CD4-positive, alpha-beta T cell treated with Interleukin-15 for 1 hour (primary cell): ENCODE measurements at places on chromosomes 11 and 22.

GRCh38 chr22:19497245-19497644, 17.5 kb downstream of the CDC45 start:
- DNase-seq: no peak

GRCh38 chr11:127223026-127223425, 222.5 kb upstream of the KIRREL3 start:
- no peak for DNase-seq

GRCh38 chr11:111691741-111692140, 74.4 kb downstream of the PPP2R1B start:
- no peak for DNase-seq

DNA sequence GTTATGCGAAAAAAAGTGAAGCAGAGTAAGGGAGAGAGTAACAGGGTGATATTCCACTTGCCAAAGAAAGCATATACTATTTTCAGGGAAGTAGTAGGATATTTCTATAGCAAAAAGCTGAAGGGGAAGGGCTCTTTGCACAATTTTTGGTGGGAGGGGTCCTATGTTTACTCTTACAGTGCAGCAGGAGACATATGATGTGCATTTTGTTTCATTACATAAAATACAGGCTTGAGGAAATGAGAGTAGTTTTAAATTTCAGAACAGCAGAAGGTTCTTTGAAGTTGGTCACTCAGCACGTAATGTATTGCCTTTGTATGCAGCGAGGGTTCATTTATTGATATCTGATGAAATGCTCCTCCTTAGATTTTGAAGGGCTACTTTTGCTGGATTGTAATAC, 3.1 kb upstream of the PIK3IP1 start:
- no peak for DNase-seq

DNA sequence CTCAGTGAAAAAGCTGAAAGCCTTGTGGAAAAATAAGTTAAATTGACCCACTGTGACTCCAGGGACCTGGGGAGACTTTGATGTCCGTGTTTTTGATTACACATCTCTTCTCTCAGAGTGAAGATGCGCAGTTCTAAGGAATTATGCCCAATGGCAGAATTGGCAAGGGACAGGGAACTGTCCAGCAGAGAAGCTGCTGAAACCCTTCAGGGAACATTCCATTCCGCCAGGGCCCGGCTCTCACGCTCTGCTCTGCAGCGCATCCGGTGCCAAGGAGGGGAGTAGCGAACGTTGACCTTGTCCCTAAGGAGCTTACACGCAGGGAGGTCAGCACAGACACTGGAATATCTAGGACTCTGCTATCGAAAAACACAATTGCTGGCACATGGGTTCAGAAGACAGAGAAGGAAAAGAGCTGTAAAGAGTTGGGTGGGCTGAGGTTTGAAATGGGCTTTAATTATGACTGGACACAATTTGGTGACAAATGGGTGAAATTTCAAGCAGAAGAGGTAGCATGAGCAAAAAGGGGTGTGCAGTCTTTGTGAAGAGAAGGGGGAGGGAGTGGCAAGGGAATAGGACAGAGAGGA, 64.5 kb upstream of the B3GAT1 start:
- DNase-seq: no peak

GRCh38 chr22:23032658-23033057, 37.7 kb upstream of the GNAZ start:
- DNase-seq: no peak

GRCh38 chr22:45061332-45061731, 51.5 kb upstream of the PHF21B start:
- DNase-seq: no peak

DNA sequence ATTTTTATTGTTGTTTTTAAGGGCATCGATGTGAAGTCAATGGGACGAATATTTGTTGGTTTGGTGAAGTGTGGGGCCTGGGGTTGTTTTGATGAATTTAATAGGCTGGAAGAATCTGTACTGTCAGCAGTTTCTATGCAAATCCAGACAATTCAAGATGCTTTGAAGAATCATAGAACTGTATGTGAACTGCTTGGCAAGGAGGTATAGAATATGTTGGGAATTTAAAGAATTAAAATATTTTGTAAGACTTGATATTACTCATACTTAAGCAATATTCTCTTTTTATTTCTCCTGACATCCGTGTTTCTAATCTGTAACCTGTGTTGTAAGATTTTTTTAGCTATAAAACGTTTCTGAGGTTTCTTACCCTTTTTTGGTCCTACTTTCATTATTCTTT, 61.6 kb downstream of the DYNC2H1 start:
- no peak for DNase-seq

DNA sequence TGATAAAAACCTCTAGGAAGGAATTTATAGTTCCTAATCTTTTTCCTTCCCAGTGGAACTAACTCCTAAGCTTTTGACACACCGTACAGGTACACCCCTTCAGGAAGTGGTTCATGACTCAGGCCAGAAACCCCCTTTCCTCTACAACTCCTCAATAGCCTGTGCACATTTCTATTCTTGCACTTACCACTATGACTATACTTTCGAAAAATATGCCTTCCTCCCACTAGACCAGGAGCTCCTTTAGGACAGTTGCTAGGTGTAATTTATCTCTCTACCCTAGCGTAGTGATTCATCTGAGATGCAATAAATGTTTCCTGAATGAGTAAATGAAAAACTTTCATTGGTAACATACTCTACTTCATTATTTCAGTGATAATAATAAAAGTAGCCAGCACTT, 14.5 kb downstream of the MAP6 start:
- DNase-seq: no peak

GRCh38 chr11:12810568-12810894, 136.3 kb downstream of the TEAD1 start:
- DNase-seq: no peak

DNA sequence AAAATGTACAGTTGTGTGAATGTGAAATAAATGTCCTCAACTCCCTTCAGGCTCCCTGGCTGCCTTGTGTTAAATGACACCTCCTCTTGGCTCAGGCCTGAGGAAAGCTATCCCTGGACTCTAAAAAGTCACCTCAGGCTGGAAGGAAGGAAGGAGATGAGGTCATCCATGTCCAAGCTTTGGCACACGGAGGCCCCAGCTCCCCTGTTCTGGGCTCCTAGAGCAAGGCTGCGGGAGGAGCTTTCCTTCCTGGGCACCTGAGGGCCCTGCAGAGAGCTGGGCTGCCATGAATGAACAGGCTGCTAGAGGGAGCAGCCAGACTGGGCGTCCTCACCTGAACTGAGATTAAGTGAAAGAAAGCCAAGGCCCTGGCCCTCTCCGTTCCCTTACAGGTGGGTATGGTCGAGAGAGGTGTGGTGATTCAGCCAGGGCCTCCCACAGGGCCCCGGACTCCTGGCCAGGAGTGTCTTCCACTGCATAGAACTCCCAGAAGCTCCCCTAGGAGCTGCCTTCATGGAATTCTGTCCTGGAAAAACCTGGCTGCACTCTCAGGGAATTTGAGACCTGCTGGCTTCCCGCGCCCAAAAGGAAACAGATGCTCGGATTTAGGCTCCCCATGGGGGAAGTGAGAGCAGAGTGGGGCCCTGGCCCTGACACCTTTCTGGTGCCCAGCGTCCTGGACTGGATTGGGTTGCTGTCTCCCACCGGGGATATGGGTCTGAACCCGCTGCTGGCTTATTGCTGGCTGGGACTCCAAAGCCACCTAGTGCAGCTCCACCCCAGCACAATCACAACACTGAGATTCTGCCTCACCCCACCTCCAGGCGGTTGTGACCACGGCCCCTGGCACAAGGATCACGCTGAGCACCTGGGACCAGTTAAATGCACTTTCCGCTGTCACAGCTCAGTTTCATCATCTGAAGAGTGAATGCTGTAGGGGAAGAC, 22.2 kb downstream of the MYBPC3 start:
- no peak for DNase-seq

DNA sequence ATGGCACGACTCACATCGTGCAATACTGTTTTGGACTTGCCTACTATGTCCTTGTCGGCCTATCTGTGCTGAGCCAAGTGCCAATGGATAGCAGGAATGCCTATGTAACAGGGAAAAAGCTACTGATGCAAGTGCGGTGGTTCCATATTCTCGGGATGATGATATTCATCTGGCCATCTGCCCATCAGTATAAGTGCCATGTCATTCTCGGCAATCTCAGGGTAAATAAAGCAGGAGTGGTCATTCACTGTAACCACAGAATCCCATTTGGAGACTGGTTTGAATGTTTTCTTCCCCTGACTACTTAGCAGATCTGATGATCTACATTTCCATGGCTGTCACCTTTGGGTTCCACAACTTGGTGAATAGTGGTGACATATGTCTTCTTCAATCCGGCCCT, 20.1 kb downstream of the OOSP3 start:
- DNase-seq: no peak

- no peak for DNase-seq
These were observed 80.3 kb downstream of the ME3 start for GRCh38 chr11:86592047-86592591.

- no peak for DNase-seq
These were observed 4.9 kb upstream of the TCN2 start for GRCh38 chr22:30602049-30602448.

DNA sequence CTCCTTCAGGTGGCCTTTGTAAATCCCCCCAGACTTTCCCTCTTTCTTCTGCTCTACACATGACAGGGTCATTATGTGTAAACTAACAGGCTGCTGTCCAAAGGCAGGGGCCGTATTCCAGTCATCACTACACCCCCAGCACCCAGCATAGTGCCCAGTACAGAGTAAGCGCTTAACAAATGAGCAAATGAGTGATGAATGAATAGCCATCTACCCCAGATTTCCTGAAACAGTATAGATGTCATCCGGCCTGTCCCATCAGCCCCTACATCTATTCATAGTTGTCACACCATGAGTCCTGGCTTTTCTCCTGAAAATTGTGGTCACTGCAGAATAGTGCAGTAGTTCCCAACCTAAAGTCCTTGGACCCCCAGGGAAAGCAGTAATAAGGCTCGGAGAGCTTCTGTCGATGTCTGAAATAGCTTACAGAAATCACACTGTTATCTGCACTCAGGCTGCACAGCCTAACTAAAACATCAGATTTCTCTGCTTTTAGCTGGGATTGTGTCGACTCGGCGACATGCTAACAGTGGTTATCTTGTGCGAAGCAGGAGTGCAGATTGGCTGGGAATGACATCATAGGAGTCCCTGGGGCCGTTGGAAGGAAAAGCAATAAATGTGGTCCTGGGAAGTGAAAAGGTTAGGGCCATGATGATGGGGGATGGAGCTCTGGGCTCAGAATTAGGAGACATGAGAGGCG, 143.8 kb upstream of the NECTIN1 start:
- no peak for DNase-seq

DNA sequence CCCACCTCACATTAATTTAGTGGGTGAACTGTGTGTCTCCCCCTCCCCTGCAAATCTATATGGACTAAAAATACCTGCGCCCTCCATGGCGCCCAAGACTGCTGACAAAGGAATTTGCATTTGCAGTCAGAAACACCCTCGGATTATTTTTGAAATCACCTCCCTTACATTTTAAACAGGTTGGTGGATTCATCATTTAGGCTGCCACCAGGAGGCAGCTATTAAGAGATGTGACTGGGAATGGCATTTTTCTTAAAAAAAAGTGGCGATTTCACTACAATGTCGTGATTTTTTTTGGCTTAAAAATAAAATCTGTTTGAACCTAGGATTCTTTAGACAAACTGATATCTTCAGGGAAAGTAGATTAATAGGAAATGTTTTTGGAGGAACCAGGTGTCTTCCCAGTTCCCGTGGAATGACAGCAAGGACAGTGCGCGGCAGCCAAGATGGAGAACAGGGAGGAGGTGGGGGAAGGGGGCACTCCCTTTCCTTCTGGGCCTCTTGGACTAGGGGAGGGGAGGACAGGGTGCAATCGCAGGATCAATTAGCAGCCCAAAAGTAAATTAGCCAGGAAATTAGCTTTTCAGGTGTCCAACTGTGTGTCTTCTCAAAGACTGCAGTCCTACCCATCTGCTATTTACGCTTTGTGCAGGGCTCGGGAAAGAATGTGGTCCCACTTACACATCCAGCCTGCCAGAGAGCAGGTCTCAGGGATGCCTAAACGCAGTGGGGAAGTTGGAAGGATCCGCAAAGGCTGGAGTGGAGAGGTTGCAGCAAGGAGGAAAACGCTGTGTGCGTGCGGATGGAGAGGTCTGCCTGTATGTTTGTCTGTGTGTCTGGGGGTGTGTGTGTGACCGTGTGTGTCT, 496.4 kb downstream of the NTM start:
- no peak for DNase-seq

GRCh38 chr22:35317680-35318290, 18.1 kb downstream of the TOM1 start:
- DNase-seq: no peak

GRCh38 chr11:125201525-125202141, 37.1 kb downstream of the PKNOX2 start:
- DNase-seq: no peak

DNA sequence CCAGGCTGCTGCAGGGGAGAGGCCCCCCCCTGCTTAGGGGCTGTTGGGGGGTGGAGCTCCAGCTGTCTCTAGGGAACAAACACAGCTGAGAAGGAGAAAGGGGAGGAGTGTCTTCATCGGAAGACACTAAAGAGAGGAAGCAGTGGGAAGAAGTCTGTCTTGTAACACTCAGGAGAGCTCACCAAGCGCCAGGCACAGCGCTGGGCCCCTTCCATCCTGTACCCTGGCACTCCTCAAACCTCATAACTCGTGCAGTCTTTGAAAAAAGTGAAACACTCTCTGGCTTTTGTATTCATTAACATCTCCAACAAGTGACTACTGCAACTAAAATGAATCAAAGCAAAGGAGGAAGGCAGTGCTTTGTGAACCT, 67.4 kb upstream of the PRDM11 start:
- no peak for DNase-seq

DNA sequence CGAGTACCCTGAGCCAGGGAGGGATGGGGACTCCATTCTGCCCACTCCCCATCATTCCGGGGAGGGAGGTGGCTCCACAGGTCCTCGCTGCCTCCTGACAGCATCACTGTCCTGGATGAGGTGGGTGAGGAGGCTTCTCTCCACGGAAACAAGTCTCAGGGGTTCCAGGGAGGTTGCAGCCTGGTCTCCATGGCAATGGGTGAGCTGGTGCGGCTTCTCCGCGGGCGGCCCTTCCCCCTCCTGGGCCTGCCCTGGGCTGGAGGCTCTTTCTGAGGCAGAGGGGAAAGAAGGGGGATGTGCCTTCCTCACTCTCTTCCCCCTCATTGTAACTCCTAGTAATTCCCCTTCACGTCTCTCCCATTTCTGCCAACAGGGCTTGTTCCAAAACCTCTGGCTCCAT, 37.1 kb upstream of the PARVG start:
- no peak for DNase-seq

- no peak for DNase-seq
These were observed 438.5 kb upstream of the LRRC4C start for GRCh38 chr11:41897991-41898390.

- DNase-seq: no peak
These were observed 278.4 kb downstream of the KIRREL3 start for GRCh38 chr11:126722006-126722736.

GRCh38 chr22:29684244-29684643, 35.6 kb upstream of the CABP7 start:
- DNase-seq: no peak
